ENCODE measurements at places on chromosomes 6 and 20.

GRCh38 chr6:169101981-169102380 lies 151.7 kb downstream of the THBS2 start:
- peak; percentile 5 for DNase-seq

- DNase-seq, result no peak
These were observed 514 bp downstream of the DEFB129 start for GRCh38 chr20:227439-228105.

DNA sequence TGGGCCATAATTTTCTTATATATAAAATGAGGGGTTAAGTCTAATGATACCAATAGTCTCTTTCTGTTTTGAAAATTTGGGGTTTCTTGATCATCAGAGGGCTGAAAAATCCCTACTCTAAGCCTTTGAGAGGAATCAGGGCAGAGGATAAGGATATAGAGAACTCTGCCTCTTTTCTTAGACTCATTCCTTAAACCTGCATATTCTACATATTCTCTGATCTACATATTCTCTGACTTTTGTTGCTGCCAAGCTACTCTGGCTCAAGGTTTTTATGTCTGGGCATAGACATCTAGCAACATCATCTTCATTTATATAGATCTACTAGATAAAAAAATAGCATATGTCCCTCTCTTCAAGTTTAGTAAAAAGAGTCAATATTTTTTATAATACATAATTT lies 71.2 kb downstream of the FLRT3 start:
- DNase-seq, result no peak

DNA sequence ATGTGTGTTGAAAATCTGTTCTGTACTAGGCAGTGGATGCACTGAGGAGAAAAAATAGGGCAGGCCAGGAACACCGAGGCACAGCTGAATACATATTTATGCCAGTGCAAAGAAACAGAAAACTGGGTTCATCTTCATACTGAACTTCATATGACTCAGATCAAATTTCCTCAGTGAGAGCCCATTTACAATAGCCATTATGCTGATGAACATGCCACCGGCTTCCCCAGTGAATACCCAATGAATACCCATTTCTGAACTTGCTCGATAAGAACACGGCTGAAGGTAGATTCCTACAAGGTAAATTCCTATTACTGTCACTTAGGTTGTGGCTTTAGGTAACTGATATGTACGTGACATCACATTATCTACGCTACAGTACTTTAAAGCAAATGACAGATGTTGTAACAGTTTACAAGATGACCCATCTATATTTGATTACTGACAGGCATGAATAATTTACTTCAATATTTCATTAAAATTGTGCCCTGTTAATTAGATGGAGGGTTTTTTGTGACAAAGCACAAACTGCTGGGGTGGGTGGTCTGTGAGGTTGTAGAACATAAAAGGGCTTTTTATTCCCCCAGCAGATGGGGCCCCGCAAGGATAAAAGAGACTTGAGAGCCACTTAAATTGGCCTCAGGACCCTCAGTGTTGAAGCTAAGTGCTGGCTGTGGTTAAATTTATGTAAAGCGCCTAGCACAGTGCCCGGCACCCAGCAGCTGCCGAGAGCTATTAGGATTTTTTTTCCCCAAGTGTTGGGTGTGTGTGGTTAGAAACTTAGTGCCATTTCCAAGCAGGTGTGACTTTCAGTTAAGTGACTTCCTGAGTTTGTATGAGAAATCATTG lies 264.5 kb downstream of the CD83 start:
- DNase-seq, result no peak

DNA sequence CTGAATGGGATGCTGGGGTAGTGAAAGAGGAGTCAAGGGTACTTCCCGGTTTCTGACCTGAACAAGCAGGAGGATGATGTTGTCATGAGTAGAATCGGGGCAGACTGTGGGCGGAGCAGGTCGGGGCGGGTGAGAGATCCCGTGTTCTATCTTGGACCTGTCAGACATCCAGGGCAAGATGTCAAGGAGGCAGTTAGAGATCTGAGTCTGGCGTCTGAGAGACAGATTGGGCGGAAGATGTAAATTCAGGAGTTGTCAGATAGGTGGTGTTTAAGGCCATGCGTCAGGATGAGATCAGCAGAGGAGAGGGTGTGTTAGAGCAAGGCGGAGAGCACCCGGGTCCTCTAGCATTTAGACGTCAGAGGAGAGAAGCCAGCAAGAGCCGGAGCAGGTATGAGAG lies 115.5 kb downstream of the DLGAP4 start:
- DNase-seq, result no peak

DNA sequence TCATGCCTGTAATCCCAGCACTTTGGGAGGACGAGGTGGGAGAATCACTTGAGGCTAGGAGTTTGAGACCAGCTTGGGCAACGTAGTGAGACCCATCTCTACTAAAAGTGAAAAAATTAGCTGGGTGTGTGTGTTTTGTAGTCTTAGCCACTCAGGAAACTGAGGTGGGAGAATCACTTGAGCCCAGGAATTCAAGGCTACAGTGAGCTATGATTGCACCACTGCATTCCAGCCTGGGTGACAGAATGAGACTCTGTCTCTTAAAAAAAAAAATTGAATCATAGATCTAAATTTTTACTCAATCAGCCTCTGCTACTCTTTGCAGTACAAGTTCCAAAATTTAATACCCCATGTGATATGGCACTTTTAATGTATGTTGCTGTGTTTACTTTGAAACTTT lies 121.6 kb downstream of the ARMC2 start:
- no peak for DNase-seq

DNA sequence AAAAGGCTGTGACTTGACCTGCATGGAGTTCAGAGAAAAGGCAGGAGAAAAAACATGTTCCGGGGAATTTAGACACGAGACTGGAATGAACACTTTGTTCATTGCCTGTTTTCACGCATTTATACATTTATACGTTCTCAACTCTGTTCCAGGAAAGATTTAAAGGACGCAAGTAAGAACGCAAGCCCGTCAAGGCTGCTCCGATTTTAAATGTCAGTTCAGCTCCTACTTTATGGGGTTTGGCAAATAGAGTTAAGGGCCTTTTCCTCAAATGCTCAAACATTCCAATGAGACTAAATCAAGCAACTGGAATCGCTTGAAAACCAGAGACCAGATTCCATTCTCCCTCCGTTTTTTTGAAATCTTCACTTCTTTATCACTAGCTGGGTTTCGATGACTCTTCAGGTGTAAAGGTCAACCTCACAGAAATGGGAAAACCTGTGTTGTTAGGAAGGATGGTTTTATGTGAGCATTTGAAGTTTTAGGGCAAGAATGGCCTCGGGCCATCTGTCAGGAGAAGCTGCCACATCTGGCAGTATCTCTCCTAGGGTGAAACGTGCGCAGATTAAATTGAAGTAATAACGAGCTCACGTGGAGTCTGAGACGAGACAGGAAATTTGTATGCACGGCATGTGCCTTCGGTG lies 24.9 kb downstream of the TTLL2 start:
- no peak for DNase-seq

GRCh38 chr6:1606780-1607515 lies 2.8 kb upstream of the FOXC1 start:
- DNase-seq, result no peak

DNA sequence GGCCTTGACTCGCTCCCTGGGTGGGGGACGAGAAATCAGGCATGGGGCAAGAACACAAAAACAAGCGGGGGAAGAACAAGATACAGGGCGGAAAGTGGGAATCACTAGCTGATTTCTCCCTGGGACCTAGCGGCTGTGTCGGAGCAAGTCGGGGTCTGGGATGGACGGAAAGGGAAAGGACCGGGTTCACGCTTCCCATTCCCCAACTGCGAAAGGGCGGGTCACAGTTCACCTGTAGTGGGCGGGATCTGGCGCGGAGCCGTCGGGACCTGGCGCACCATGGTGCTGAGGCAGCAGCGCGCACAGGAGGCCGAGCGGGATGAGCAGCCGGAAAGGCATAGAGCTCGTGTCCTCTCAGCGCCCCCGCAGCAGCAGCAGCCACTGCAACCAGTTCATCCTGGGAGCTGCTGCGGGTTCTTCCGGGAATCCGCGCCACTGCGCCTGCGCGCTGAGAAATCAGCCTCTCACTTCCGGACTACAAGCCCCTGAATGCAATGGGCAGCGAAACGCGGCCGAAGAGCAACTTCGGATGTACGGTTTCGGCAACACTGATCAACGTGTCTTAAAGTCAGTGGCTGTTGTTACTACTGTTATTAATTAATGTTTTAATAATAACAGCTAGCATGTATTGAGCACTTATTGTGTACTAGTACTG lies at the start of gene EDEM2:
Gene EDEM2, minus strand, starts transcription at position 417 of the 655 bp plus-strand sequence. Its CDS starts 78 bp downstream, at position 339.
- DNase-seq, result peak; percentile 96
